ENCODE measurements at places on chromosomes 4 and X.

GRCh38 chrX:15416133-15416993 lies 32.1 kb upstream of the VEGFD start:
- DNase-seq: no peak

DNA sequence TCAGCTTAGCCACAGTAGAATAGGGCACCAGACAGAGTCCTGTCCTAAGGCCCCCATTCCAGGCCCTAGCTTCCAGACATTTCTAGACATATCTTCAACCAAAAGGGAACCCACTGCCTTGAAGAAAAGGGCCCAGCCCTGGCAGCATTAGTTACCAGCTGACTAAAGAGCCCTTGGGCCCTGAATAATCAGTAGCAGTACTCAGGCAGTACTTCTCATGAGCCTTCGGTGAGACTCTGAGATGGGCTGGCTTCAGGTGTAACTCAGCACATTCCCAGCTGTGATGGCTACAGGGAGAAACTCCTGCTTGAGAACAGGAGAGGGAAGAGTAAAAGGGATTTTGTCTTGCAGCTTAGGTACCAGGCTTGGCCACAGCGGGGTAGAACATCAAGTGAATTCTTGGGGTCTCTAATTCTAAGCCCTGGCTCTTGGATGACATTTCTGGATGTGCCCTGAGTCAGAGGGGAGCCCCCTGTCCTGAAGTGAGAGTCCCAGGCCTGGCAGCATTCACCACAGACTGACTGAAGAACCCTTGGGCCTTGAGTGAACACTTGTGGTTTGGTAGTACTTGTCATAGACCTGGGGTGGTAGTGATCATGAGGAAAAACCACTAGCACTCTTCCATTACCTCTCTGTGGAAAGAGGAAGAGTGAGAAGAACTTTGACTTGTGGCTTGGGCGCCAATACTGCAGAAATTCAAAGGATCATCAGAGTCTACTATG lies 170.1 kb downstream of the ATP10D start:
- no peak for DNase-seq

DNA sequence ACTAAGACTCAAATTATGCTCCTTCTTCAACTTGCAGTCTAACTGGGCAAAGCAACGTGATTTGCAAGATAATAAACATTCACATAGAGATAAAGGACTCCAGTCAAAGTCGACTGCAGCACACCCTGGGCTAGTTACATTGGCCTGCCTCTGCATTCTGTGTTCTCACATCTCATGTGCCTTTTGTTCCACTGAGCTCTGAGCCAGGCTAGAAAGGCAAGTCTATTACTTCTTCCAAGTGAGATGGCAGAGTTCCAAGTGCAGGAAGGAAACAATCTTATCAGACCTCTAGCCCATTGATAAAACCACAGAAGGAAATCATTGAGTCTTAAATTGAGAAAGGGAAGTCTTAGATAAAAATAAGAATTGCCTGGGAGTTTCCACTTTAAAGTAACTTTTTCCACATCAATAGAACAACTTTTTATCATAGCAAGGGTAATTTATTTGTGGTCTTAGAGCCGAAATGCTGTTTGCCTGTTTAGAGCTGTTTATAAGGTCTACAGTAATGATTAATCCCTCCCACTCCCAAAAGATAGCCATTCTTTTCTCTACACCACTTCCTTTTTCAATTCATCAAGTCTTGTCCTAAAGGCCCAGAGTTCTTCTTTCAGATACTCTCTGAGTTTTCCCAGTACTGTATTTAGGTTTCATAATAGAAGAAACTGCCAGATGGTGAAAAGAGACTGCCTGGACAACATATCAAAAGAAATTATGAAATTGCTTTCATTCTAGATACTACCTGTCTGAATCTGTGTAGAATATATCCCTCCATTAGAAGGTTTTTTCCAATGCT lies 200.2 kb downstream of the GUCY2F start:
- DNase-seq: no peak

GRCh38 chr4:35925806-35926205 lies 318.5 kb downstream of the ARAP2 start:
- no peak for DNase-seq

GRCh38 chrX:102712216-102712966 lies at the start of gene GPRASP2:
Gene GPRASP2, plus strand, starts transcription at chrX:102712448. Its CDS starts 2,422 bp downstream, at chrX:102714870.
- no peak for DNase-seq

- DNase-seq: no peak
These were observed 34.6 kb downstream of the SEPTIN11 start for GRCh38 chr4:76984127-76984526.
